ENCODE measurements at places on chromosomes 2 and 18.

DNA sequence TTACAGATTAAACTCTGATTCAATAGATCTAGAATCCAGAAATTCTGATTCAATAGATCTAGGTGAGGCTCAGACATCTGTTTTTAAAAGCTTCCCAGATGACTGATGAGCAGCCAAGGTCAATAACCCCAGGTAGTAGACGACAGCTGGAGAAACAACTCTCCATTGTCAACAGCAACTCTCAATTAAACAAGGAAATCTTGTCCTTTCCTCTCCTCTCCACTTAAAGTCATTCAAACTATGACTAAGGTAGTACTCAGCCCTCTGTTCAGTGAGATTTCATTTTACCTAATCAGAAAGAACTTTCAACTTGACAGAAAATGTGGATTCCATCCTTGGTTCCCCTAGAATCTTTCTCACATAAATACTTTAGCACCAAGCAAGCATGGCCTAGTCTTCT is 94.6 kb upstream of the SCG2 start:
- no peak for DNase-seq

- DNase-seq, result no peak
These were observed 2.9 kb upstream of the SLC19A3 start for GRCh38 chr2:227720680-227721079.

- no peak for DNase-seq
These were observed 69.4 kb downstream of the TWSG1 start for GRCh38 chr18:9403795-9404564.

DNA sequence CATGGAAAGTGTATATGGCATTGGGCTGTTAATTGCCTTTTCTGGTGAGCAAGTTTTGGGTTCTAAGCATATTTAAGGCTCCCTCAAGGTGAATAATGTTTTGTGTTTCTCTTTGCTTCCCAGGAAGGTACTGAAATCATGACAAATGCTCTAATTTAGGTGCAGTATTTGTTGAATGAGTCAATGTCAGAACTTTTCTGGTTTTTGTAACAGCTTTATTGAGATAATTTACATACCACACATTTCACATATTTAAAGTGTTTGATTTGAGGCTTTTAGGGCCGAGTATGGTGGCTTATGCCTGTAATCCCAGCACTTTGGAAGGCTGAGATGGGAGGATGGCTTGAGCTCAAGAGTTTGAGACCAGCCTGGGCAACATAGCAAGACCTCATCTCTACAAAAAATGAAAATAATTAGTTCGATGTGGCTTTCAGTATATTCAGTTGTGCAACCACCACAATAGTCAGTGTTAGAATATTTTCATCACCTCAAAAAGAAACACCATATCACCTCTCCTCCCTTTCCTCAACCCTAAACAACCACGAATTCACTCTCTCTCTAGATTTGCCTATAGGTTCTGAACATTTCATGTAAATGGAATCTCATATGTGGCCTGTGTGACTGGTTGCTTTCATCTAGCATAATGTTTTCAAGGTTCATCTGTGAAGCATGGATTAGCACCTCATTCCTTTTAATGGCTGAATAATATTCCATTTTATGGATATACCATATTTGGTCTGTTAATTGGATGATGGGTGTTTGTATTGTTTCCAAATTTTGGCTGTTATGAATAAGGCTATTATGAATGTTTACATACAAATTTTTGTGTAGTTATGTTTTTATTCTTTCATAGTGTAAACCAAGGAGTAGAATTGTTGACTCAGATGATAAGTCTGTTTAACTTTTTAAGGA is 54.9 kb downstream of the MGAT5 start:
- no peak for DNase-seq

- no peak for DNase-seq
These were observed 207.6 kb downstream of the L3MBTL4 start for GRCh38 chr18:6207116-6207515.

DNA sequence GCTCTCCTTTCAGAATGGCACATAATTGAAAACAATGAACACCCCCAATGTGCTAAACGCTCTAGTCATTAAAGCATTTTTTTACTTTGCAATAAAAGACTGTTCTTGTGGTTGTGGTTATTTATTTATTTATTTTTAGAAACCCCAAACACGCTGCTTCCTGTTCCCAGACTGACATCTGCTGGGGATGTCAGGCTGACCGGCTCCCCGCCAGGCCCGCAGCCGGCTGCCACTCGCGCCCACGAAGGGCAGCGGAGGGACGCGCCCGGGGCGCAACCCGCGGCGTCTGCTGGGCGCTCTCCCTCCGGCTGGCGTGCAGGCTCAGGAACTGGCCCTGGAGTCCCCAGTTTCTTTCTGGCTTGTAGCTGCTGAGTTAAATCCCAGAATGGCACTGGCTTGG is 83.1 kb upstream of the SP3 start:
- DNase-seq, result no peak

DNA sequence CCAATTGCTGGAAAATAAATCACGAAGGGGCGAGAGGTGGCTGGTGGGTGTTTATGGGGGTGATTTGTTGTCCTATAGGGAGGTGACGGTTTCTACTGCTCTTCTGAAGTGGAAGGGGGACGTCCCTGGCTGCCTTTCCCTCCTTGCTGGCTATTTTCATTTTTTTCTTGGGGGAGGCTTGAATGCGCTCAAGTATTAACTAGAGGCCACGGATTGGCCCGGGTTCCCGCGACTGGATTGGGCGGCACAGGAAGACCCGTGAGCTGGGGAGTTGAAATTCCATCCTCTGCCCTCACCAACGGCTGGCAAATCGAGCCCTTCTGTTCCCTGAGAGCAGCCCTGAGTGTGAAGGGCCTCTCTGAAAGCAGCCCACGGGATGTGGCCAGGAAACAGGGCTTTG is 176.5 kb upstream of the SPRED2 start:
- no peak for DNase-seq

- no peak for DNase-seq
These were observed 421.8 kb upstream of the MAP2 start for GRCh38 chr2:209002054-209002453.

DNA sequence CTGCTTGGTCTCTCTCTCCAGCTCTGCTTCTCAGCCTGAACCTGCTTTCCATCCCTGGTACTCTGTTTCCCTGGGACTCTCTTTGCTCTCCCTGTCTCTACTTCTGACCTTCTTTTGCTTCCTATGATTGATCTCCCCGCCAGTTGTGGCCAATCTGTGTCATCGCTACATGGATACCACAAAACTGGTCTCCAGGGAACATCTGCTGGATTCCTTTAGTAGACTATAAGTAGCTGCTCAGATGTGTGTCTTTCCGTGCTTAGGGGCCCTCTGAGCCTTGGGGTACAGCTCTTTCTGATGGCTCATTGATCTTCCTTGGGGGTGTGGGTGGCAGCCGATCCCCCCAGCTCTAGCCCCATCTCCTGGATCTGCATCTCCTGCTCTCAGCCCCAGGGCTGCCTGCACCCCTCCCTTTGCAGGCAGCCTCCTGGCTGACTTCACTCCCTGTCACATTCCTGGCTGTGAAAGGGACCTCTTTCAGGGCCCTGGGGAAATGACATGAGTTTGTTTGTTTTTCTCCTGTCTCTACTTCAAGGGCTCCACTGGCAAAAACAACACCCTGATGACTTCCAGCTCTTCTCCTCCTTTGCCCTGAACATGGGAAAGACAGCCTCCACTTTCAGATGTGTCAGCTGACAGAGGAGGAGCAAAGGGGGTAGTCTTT is 333.7 kb downstream of the CYP26B1 start:
- DNase-seq, result no peak

- DNase-seq, result peak; percentile 14
These were observed 93.3 kb downstream of the ALPK2 start for GRCh38 chr18:58535340-58536201.

DNA sequence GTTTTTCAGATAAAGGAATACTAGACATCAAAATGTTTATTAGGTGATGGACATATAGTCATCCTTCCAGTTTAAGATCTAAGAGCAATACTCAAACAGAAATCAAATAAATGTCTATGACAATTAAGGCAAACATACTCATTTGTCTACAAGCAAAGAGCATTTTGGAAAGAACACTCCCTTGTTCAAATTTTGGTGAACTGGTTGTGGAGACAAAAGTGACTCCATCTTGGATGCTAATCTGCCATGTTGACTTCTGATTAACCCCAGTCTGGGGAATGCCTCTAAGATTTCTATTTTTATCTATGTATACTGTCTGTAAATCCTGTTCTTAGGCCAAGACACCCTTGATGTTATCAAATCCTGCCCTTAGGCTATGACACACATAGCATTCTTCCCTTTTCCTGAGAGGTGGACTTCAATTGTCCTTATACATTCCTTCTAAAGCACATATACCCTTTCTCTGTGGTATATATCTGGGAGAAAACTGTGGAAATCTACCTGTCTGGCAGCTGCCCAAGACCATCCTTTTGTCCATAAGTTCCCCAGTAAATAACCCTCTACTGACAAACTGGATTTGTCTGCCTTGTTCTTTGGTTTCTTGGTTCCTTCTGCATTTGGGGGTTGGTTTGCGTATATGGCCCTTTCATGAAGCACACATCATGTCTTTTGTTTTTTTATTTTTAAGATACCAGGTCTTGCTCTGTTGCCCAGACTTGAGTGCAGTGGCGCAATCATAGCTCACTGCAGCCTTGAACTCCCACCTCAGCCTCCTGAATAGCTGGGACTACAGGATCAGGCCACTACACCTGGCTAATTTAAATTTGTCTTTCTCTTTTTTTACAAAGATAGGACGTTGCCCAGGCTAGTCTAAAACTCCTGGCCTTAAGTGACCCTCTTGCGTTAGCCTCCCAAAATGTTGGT is 12.5 kb upstream of the PLEKHM3 start:
- no peak for DNase-seq
